ENCODE measurements at places on chromosomes 4 and X.

GRCh38 chrX:151974336-151975227, at the start of gene GABRE:
TSS of gene GABRE (minus strand) at chrX:151974676. CDS start at chrX:151974625, 51 bp downstream.
- no peak for DNase-seq

DNA sequence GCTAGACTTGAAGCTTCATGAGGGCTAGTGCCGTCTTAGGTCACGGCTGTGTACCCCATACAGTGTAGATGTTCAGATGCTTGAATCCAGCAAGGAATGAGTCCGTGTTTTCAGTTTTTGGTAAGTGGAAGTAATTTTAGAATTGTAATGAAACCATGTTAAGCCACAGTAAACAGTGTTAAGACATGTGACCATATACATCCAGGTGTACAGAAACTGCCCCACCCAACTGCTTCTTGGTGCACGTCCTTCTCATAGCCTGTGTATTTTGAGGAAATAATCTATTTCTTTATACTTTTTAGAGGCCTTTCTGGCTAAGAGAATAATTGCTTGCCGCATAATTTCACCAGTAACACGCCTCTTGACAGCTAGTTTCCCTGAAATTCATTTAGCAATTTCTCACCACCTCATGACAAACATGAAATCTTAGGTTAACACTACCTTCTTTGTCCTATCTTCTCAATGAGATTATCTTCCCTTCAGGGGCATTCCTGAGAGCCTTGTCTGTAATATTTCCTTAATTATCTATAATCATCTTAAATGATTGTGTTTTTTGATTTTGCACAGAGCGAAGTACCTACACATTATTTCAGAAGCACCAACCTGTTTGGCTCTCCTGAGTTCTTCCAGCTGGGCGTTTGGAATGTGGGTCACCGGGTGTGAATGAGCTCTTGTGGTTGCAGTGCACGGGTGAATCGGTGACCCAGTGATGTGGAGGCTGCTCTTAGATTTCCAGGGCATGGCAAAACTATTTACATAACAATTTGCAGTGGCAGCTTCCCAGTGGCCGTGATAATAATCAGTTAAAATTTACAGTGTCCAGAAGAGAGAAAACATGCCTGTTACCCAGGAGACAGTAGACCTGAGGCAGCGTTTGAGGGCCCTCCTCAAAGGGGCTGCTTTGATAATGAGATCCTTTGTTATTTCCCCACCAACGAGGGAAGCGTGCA, 50.2 kb upstream of the TADA2B start:
- no peak for DNase-seq

DNA sequence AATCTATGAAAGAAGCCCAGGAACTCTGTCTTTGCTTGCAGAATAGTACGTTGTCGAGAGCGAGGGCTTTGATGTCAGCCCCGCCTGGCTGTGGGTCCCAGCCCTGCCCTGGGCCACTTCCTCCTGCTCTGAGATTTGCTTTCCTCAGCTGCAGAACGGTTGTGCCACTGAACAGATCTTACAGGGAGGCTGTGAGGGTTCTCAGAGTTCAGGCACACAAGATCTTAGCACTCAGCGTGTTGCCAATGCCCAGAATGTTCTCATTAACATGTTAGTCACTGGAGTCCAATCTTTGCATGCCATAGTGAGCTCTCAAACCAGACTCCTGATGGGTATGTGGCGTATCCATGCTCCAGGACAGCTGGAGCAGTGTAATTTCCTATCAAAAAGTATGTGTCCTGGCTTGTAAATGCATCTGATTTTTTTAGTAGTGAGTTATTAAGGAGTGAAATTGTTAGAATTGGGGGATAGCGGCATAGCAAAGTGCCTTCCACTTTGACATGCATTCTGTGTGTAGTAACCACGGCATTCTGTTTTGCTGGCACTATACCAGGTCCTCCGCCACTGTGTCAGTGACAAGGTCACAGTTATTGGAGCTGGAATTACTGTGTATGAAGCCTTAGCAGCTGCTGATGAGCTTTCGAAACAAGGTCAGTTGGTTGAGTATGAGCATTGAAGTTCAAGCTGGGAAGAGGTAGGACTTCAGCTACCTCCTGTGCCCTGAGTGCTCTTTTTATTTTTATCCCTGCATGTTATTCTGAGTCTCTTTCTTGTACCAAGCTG, 31.6 kb downstream of the TKTL1 start:
- no peak for DNase-seq

- no peak for DNase-seq
Measured at GRCh38 chr4:183285886-183286285, 34.2 kb downstream of the CLDN22 start.

DNA sequence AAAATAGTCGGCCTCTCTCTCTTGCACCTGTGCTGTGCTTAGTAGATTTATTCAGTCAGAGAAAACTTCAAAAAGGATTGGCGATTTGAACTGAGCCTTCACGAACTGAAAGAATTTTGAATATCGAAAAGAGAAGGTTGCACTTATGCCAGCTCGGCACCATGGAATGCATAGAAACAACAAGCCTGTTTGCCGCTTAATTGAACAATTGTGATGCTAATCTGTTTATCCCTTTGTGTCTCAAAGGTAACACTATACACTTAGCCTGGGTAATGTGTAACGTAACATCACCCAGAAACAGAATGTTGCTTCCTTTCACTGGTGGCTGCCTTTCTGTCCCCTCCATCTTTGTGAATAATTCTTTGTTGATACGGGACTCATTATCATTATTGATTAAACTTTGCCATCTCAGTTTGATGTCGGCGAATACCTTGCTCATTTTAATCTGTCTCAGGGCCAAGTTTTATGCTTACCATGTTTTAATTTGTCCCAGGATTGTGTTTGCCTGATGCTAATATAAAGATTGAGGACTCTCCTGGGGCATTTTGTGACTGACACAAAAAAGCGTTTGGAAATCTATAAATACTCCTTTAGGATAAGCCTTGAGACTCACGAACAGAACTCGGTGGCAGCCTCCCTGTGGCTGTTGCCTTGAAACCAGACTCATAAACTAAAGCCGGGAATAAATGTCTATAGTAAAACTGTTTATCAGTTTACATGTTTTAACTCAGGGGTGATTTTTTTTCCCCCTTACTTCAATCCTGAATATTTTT, 400.5 kb downstream of the RAPGEF2 start:
- DNase-seq = no peak

DNA sequence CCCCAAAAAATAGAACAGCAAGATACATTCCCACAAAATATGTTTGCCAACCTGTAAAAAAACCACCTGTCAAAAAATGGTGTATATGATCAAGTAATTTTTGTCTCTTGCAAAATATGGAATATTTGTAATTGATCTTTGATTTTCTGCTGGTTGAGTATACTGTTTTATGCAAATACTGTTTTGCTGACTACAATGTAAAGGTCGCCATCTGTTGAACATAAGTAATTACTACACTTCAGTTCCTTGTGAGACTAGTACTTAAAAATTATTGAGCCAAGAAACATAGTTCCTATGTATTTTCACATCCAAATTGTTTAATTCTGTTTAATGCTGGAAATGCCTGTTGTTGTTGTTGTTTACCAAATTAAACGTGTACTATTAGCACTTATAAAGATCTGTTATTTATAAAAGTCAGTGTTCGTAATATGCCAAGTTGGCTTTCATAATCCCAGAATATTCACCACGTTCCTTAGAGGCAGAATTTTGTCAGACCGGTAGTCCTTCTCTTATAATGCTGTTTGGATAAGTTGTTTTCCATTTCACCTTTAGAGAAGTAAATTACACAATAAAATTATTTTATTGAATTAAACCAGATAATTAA, 144.2 kb downstream of the PDLIM5 start:
- no peak for DNase-seq

DNA sequence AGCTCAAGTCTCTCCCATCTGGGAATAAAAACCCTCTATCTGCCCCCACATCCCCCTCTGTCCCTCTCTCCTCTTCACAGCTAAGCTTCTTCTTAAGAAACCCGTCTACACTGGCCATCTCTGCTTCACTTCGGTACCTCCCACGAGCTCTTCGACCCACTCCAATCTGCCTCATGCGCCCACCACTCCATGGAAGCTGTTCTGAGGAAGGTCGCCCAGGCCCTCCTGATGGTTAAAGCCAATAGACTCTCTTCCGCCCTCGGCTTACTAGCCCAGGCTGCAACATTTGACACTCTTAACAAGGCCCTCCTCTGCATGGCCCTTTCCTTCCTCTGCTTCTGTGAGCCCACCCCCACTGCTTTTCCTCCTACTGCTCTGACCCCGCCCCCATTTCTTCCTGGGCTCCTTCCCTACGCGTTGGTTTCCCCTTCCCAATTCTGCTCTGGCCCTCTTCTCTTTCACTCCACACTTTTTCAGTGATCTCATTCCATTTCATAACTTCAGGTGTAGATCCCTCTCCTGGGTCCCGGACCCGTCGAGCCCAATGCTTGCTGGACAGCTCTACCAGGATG, 11.8 kb downstream of the IQSEC2 start:
- no peak for DNase-seq

GRCh38 chr4:1623400-1623799, 60.7 kb downstream of the FAM53A start:
- DNase-seq = no peak

DNA sequence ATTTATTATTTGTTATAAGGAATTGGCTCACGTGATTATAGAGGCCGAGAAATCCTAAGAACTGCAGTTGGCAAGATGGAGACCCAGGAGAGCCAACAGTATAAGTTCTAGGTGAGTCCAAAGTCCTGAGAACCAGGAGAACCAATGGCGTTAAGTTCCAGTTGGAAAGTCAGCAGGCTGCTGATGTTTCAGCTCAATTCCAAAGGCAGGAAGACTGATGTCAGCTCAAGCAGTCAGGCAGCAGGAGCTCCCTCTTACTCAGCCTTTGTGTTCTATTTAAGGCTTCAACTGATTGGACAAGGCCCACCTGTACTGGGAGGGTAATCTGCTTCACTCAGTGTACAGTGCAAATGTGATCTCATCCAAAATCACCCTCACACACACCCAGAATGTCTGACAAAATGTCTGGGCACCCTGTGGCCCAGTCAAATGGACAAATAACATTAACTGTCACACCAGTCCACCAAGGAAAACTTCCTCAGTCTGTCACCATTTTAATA, 30.8 kb upstream of the TBL1X start:
- DNase-seq = no peak

DNA sequence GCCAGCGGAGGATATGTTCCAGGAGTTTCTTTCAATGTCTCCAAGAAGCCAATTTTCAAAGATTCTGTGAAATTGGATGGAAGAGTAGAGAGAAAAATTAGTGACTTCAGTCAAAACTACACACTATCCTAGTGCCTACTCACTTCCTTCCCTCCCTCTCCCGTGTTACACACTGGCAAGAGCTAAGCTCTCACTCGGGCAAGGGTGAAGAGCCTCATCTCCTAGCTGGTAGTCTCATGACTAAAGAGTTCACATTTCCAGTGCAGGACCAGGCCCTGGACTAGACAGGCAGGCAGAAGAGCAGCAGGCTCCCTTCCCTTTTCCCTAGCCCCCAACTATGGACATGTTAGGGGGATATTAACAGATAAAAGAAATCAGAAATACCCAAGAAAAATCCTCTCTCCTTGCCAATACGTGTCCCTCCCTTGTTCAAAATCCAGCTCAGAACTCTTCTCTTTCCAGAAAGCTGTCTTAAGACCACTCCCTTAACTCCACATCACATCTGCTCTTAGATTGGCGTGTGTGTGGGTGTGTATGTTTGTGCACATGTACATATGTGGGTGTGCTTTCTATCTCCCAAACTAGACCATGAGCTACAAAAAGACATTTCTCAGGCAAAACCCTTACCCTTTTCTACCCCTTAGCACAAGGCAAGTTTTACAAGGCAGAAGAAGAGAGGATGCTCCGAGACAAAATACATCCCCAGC, 29.9 kb downstream of the ZDHHC9 start:
- no peak for DNase-seq

DNA sequence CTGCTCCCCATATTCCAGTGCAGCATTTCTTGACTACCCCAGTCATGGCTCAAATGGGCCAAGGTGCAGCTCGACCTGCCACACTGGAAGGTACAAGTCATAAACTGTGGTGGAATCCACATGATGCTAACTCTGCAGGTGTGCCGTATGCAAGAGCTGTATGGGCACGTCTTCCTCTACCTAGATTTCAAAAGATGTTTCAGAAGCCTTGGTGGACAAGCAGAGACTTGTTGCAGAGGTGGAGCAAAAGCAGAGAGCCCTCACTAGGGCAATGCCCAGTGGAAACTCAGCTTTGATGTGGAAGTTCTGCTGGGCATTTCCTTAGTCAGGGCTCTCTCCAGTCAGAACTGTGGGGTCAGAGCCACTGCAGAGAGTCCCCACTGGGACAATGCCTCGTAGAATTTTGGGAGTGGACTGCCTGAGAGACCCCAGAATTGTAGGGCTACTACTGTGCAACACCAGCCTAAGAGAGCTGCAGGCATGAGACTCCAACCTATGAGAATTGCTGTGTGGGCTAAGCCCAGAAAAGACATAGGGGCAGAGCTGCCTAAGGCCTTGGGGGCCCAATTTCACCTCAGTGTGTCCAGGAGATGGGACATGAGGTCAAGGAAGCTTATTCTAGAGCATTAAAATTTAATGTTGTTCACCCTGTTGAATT, 65.7 kb downstream of the BEX3 start:
- no peak for DNase-seq

- DNase-seq = no peak
Measured at GRCh38 chrX:153478746-153479145, 8.4 kb upstream of the HAUS7 start.

- peak; percentile 11 for DNase-seq
Measured at GRCh38 chrX:111411557-111411956, 435 bp downstream of the DCX start.

- no peak for DNase-seq
Measured at GRCh38 chrX:13128104-13128503, 83.7 kb upstream of the FAM9C start.

GRCh38 chr4:54318904-54319303, 89.8 kb downstream of the PDGFRA start:
- no peak for DNase-seq

- DNase-seq = no peak
Measured at GRCh38 chr4:48954314-48954713, 31.8 kb upstream of the CWH43 start.

DNA sequence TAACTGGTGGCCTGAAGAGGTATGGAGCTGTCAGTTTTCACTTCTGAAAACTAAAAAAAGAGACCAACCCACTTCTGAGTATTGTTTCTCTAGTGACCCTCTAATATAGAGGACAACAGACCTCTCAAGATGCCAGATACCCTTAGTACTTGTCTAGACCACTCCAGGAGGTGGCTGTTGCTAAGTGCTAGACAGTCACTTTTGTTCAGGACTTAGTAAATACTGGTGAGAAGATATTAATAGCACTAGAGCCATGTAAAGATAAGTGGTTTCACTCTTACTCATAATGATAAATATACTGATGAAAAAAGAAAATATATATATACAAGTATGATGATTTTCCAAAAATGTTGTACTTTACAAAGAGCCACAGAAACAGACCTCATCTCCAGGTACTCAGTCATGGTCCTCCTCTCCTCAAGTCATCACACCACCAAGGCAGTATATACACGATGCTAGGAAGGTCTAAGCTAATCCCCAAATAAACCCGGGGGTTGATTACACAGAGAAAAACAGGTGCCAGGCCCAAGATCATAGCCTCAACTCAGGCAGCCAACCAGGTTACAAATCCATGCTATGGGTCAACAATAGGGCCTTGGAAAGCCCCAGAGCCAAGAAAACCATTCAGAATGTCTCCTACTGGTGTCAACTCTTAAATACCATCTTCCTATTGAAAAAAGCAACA, 66.9 kb downstream of the ARHGEF9 start:
- DNase-seq = no peak

- peak; percentile 41 for DNase-seq
Measured at GRCh38 chr4:181821039-181822004, 421.9 kb upstream of the TENM3 start.
